ENCODE measurements at places on chromosomes 11 and 22.

- no peak for DNase-seq
These were observed 155.1 kb downstream of the PKNOX2 start for GRCh38 chr11:125319649-125320048.

- DNase-seq: no peak
These were observed 16.5 kb downstream of the GNAZ start for GRCh38 chr22:23086787-23087186.

- DNase-seq: no peak
These were observed 51.7 kb downstream of the FLI1 start for GRCh38 chr11:128745311-128746136.

DNA sequence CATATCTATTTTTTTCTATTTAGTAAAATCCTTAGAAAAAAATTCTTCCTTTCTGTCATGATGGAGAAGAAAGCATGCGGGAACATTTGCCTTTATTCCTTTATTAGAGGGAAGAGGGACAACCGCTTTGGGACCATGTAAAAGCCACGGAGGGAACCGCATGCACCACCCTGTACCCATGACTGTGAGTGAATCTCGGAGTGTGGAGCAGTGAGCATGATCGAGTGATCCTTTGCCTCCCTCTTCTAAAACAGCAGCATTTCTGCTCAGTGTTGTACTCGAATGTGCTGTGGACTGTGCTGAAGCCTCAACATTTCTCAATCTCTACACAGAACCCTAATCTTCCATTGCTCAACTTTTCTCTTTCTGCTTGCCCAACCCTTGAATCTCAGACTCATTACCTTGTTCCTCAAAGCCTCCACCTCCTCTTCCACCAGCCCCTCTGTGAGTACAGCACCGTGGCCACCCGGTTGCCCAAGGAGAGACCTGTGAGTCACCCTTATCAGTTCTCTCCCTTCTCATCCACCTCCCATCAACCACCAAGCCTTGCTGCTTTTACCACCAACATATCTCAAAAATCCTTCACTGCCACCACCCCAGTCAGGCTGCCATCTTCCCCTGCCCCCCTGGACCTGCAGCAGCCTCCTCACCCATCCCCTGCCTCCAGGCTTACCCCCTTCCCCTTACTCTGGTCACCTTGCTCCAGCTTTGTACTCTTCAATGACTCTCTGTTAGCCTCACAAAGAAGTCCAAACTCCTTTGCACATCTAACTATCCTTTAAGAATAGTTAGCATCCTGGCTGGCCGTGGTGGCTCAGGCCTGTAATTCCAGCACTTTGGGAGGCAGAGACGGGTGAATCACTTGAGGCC, 103.1 kb downstream of the NAT10 start:
- DNase-seq: no peak

DNA sequence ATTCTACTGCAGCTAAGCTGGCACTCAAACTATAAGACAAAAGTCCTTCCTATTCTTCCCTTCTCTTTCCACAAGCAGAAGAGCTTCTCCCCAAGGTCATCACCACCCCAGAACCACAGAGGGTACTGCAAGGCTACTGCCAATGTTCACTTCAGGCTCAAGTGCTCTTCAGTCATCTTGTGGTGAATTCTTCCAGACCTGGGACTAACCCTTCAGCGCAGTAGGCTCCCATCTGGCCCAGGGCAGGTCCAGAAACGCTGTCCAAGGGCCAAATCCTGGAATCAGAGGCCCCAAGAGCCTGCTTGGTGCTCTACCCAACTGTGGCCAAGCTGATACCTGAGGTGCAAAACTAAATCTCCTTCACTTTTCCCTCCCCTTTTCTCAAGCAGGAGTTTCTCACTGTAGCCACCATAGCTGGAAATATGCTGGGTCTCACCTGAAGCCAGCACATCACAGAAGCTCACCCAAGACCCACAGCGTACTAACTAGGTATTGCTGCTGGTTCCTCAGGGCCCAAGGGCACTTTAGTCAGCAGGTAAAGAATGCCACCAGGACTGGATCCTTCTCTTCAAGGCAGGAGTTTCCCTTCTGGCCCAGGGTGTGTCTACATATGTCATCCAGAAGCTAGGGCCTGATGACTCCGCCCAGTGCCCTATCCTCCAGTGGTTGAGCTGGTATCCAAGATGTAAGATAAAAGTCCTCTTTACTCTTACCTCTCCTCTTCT, 27.8 kb downstream of the FCHSD2 start:
- DNase-seq: no peak

- no peak for DNase-seq
These were observed 29.7 kb downstream of the KIAA0930 start for GRCh38 chr22:45210991-45211390.

GRCh38 chr22:20173246-20173645, 22.4 kb upstream of the CCDC188 start:
- no peak for DNase-seq

GRCh38 chr11:80309301-80309700, 868.5 kb upstream of the TENM4 start:
- DNase-seq: no peak

GRCh38 chr11:10155793-10156490, 138.1 kb downstream of the SBF2 start:
- no peak for DNase-seq

- DNase-seq: peak; percentile 91
These were observed 5.9 kb upstream of the ATF4 start for GRCh38 chr22:39514373-39514973.

DNA sequence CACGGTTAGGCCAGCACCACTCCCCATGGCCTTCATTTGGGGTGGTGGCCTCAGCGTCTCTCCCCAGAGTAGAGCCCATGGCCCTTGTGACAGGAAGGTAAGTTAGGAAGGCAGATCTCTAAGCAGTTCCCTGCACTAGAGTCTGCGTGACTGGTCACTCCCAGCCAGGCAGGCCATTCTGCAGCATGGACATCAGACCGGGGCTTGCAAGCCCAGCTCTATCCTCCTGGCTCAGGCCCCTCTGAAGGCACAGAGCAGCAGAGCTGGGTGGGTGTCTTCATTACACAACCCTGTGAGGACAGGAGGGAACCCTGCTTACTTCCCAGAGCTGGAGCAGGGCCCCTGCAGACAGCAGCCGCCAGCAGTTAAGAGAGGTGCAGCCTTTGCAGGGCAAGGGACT, 77.3 kb downstream of the PIWIL3 start:
- DNase-seq: no peak

GRCh38 chr11:69479591-69480271, 1.7 kb upstream of the LINC01488 start:
- no peak for DNase-seq

- DNase-seq: no peak
These were observed 63.2 kb upstream of the SNX19 start for GRCh38 chr11:130979386-130979972.

- no peak for DNase-seq
These were observed 103.3 kb upstream of the AKIP1 start for GRCh38 chr11:8807544-8808225.

- DNase-seq: no peak
These were observed 8.3 kb upstream of the PPIL2 start for GRCh38 chr22:21657360-21658032.
